AG08395 (cell line): ENCODE measurements at places on chromosomes 4 and X.

DNA sequence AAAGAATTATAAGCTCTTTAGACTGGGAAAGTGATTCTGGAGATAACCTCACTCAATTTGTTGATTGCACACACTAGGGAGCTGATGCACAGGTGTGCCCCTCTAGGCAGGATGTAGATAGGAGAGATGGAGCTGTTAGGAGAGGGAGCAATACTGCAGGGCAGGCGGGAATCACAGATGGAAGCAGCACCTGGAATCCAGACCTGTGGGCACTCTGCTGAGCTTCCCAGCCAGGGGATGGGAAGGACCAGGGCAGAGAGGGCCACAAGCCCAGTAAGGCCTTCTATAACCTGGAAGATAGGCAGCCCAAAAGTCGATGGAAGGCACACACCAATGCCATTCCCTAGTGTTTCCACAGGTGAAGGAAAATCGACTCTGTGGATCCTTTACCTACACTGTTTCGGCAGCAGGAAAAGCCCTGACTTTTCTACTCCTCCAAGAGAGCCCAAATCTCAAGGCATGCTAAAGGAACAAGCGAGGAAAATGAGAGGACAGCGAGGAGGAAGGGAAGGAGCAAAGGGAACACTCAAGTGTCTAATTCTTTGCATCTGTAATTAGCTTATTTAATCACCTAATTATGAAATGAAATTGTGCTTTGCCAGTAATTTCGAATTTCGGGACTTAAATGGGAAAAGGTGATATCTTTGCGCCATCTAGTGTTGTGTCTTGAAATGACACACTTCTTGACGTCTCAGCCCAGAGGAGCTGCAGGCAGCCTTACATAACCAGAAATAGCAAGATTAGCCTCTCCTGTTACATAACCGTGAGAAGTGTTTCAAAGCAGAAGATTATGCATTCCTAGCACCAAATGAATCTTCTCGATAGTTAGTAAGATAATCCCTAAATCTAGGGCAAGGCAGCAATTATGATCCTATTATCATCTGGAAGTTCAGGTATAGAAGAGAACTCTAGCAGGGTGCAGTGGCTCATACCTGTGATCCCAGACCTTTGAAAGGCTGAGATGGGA, 31.0 kb upstream of the TLR3 start:
- DNase-seq, result peak; percentile 81

- no peak for DNase-seq
Measured at GRCh38 chr4:152607178-152607577, 71.3 kb upstream of the FBXW7 start.

- DNase-seq, result no peak
Measured at GRCh38 chr4:56671373-56671772, 9.7 kb downstream of the HOPX start.

DNA sequence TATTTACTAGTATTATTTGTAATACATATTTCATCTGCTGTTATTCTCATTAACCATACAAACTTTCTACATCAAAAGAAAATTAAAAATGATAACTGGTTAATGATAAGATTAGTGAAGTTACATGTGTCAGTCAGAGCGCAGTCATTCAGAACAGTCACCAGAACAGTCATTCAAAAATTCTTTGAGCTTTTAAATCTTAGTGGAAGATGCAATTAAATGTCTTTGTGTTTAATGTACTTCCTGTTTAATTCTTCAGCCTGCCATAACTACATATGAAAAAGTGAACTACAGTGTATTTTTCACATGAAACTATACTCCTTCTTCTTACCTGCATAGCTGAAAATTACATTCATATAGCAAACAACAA, 179.7 kb upstream of the NDST4 start:
- DNase-seq, result no peak

DNA sequence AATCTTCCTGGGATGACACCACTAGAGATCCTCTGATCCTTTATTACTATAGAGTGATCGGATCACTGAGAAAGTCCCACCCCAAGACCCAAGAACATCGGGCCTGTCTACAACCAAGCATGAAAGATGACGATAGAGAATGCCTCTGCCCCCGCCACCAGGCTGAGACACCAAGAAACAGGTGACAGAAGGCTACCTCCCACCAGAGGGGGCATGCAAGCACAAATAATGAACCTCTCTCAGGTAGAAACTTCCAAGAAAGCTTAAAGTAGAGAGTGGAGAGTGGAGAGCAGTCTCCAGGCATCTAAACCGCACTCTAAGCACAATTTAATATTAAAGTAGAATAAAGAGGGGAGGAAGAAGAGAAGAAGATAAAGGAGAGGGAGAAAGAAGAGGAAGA, 402.6 kb downstream of the INPP4B start:
- DNase-seq, result no peak

GRCh38 chr4:71487344-71487920, 148.6 kb downstream of the SLC4A4 start:
- no peak for DNase-seq

DNA sequence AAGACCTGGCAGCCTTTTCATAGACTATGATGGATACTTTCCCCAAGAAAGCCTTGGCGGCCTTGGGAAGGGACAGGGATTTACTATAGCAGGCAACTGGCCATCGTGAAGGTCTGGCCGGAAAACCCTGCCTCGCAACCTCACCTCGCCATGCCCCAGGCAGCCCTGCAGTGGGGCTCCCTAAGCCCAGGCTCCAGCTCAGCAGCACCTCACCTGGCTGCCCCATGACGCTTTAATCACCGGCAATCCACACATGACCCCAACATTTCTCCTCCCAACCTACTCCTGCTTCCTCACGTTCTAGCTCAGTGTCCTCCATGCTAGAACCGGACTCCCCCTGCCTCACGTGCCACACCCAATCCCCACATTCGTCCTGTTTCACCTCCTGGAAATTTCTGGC, 82.4 kb downstream of the NSUN7 start:
- no peak for DNase-seq

DNA sequence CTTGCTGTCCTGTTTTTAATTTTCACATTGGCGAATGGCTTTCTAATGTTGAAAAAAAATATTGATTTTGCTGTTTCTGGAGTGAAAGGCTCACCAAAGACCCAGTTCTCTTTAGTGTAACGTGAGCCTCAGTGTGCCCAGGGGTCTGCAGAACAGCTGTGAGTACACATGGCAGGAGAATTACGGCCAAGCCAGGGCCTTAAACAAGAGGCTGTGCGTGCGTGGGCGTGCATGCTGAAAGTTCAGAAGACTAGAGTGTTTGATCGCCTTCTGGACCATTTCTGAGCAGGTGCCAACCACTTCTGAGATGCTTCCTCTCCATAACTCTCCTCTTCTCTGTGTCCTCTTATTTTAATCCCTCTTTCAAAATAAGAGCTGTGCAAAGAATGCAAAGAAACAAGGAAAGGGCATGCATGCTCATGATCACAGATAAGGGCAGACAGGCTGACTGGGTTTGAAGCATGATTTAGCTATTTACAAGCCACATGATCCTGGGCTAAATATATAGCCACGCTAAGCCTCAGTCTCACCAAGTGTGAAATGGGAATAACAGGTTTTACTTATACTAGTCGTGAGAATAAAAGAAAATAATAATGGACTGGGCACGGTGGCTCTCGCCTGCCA, 9.9 kb downstream of the PHEX start:
- no peak for DNase-seq

DNA sequence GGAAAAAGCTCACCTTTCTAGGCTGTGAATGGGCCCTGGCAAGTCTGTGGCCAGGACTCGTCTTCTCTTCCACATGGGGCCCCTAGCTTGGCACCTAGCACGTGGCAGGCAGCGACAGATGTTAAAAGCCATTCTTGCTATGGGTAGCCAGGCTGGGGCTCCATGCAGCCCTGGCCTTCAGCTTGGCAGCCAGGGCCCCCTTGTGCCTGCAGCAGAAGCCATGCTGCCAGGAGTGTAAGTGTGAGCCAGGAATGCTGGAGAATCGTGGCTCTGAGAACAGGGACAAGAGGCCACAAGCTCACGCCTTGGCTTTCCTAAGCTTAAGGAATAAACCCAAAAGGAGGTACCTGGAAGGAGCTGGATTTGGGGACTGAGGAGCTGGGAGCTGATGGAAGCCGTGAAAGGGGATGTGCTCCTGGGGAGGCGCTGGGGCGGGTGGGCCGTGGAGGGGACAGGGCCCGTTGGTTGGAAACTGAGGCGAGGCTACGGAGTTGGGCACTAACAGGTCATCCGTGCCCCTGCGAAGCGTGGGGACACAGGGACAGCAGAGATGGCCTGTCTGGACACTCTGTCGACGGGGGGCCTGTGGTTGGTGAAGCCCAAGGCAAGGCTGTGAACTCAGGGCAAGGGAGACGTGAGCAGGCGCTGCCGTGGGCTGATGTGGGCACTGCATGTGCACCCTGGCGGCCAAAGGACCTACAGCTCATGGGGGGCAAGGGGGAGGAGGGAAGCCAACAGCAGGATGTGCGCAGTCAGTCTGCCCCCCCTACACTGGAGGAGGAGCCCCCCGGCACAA, 895 bp upstream of the OPN1LW start:
- DNase-seq, result no peak

DNA sequence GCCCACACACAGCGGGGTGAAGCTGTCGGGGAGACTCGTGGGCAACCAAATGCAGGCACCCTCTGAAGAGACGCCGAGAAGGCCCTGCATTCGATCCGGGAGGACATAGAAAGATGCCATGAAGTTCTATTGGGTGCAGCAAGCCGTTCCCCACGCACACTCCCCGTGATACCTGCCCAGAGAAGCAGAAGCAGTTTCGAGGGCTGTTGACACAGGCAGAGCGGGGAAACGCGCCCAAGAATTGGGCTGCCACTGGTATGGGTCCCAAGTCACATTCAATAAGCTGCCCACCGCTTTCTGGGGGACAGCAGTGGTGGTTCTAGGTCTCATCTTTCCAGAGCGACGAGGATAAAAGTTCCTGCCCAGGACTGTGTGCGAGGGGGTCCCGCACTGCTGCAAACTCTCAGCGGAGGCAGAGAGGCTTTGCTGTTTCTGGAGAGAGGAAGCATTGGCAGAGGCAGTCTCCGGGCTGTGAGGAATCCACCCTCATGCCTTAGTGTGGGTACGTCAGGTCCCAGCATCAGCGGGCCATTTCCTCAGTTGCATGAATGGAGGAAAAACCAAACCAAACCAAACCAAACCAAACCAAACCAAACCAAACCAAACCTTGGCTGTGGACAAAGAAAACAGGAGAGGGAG, 10.1 kb downstream of the PITX2 start:
- DNase-seq, result no peak

DNA sequence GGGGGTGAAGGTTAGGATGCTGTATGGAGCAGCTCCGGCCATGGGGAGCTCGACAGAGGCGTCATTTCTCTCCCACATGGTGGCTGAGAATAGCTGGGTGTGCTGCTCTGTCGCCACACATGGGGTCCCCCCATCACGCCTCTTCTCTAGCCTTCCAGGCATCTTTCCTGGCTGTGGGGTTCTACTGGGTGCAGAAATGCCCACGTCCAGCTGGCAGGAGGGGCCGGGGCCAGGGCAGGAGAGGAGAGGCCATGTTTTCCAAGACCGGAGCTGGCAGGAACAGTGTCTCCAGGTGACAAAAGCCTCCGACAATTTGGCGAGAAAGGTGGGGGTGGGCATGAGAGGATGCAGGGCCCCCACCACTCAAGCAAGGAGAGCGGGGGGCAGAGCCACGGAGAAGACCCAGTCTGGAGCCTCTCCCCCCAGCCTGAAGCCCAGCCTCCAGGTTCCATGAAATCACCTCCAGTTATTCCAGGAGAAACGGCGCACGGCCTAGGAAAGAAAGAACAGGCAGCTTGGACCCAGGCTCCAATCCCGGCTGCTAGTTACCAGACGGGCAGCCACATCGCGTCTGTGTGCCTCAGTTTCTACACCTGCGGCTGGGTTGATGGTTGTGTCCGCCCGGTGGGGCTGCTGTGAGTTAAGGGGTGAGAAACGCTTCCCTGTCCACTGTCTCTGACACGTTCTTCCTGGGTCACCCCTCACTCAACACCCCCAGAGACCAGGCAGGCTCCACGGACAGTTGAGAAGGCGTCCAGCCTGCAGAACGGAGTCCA, 27.4 kb upstream of the SPON2 start:
- DNase-seq, result no peak

GRCh38 chrX:115503099-115503498, 57.9 kb upstream of the PLS3 start:
- no peak for DNase-seq

GRCh38 chr4:30721185-30722091, 1.3 kb downstream of the PCDH7 start:
- no peak for DNase-seq

DNA sequence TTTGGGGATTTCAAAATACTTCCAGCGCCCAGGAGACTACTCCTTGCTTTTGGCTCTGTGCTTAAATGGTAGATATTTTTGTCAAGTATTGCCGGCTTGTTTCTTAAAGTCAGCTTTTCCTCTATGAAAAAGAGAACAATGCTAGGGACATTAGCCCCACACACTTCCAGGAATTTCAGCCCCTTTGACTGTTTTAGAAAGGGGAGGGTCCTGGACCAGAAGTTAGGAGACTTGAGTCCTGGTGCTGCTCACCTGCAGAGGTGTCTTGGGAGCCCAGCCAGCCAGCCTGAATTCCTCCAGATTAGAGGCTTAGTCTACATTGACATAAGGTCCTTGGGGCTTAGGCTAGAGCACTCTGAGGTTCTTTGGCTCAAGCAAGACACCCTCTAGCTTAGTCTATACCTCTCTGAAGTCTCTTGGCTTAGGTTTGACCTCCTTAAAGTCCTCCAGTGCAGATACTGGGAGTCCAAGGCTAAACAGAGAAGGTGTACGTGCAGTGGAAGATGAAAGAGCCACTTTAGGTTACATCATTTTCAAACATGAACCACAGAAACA, 1.6 kb upstream of the SETD7 start:
- no peak for DNase-seq

DNA sequence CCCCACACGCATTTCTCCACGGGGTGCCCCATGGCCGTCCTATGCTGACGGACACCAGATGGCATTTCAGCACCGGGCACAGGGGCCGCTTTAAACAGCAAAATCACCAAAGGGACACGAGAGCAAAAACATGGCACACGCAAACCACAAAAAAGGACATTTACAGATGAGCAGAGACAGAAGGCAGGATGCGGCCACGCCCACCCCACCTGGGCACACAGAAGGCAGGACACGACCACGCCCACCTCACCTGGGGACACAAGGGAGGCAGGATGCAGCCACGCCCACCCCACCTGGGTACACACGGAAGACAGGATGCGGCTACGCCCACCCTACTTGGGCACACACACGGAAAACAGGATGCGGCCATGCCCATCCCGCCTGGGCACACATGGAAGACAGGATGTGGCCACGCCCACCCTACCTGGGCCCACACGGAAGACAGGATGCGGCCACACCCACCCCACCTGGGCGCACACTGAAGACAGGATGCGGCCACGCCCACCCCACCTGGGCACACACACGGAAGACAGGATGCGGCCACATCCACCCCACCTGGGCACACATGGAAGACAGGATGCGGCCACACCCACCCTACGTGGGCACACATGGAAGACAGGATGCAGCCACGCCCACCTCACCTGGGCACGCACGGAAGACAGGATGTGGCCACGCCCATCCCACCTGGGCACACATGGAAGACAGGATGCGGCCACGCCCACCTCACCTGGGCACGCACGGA, 69.1 kb downstream of the FAM53A start:
- DNase-seq, result no peak

GRCh38 chrX:39398215-39398962, 597.1 kb downstream of the MID1IP1 start:
- DNase-seq, result no peak
